ENCODE measurements at places on chromosomes 1 and 21.

GRCh38 chr1:236978740-236979139 is 25.5 kb downstream of the MT1HL1 start:
- DNase-seq: no peak

- DNase-seq: no peak
Observed at GRCh38 chr1:66271216-66271903, 262.6 kb upstream of the SGIP1 start.

GRCh38 chr1:54081306-54082270 is 28.2 kb downstream of the TCEANC2 start:
- DNase-seq: no peak

DNA sequence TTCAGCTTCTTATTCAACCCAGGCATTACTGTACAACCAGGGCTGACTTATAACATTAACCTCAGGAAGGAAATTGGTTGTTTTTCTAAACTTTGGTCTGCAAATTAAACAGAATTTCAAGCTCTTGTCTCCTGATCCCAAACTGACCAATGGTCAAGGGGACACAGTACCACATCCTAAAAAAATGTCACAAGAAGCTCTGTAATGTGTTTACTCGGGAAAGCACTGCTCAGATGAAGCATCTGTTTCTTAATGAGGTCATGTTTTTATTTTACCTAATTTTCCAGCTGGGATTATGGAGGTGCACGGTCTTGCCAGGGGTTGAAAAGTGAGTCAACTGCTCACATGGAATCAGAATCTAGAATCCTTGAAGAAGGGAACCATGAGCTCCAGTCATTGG is 18.7 kb downstream of the ADAMTS5 start:
- DNase-seq: no peak

GRCh38 chr21:46052703-46053651 is 44.9 kb upstream of the COL6A2 start:
- no peak for DNase-seq

GRCh38 chr1:155981266-155982088 is 3.1 kb upstream of the ARHGEF2 start:
- DNase-seq: no peak

DNA sequence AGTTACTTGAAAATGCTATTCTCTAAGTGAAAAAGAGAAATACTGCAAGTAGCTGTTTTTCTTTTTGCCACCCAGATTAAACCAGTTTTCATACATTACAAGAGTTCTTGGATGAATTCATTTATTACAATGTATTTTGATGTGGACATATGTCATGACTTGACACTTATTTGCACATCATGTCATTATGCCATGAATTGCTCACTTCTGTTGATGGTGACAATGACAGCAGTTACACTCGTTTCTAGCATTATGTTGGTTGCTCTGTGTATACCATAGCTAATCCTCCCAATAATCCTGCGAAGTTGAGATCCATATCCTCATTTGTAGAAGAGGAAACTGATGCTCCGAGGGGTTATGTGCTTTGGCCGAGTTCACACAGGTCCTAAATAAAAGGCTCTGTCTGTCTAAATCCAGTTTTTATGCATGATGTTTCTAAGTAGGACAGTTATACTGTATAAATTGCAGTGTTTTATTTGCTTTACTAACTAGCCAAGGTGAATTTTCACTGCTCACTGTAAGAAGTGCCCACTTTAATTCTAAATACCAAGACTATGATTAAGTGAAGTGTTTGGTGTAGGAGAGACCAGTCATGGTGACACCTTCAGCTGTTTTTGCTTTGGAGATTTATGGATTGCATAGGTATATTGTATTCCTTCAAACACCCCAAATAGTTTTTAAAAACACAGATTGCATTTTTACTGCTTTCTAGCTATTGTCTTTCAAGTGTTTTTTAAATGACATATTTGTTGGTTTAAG is 56.7 kb downstream of the PRDM2 start:
- no peak for DNase-seq

DNA sequence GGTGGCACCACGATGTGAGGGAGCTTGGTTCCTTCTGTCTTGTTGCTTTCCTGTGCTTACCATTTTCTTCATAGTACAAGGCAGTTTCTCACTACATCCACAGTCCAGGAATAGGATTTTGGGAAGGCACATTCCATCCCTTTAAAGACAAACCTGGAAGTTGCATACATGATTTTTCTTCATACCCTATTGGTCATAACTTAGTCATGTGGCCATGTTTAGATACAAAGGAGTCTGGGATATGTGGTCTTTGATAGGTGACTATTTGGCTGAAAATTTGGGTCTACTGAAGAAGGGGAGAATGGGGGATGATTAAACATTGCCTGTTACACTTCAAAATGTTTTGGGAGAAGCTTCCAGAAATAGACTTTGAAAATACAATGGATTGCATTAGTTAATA is 7.0 kb downstream of the DYRK1A start:
- DNase-seq: no peak

DNA sequence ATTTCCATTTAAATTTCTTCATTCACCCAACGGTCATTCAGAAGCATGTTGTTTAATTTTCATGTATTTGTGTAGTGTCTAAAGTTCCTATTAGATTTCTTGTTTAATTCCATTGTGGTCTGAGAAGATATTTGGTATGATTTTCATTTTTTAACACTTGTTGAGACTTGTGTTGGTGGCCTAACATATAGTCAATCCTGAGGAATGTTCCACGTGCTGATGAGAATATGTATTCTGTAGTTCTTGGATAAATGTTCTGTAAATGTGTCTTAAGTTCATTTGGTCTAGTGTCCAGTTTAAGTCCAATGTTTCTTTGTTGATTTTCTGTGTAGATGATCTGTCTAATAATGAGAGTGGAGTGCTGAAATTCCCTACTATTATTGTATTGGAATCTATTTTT is 22.7 kb upstream of the LCE5A start:
- DNase-seq: no peak

GRCh38 chr1:118291661-118292060 is 106.6 kb upstream of the SPAG17 start:
- DNase-seq: no peak

GRCh38 chr1:231134624-231135023 is 27.2 kb upstream of the TRIM67 start:
- no peak for DNase-seq

DNA sequence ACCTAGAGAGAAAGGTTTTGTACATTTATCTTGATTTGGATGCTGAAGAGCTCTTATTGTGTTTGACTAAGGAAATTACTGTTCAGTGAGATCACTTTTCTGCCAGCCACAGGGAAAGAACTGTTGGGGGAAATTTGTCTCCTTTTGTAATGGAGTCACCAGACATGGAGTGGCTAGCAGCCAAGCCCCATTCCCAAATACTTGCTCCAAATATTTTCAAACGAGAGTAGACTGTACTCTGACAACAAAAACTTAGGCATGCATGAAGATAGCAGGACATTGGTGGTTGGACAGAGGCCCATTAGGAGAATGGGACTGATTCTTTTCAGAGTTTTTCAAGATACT is 21.1 kb downstream of the IPO9 start:
- DNase-seq: no peak

GRCh38 chr21:30710499-30710898 is 8.1 kb downstream of the KRTAP21-3 start:
- no peak for DNase-seq

- no peak for DNase-seq
Observed at GRCh38 chr1:172940174-172940855, 110.4 kb downstream of the TNFSF18 start.

- no peak for DNase-seq
Observed at GRCh38 chr1:206538901-206539640, 31.7 kb downstream of the RASSF5 start.

GRCh38 chr1:61388566-61388965 is 306.2 kb downstream of the NFIA start:
- no peak for DNase-seq

GRCh38 chr1:155649676-155650075 is 38.9 kb downstream of the YY1AP1 start:
- DNase-seq: no peak

DNA sequence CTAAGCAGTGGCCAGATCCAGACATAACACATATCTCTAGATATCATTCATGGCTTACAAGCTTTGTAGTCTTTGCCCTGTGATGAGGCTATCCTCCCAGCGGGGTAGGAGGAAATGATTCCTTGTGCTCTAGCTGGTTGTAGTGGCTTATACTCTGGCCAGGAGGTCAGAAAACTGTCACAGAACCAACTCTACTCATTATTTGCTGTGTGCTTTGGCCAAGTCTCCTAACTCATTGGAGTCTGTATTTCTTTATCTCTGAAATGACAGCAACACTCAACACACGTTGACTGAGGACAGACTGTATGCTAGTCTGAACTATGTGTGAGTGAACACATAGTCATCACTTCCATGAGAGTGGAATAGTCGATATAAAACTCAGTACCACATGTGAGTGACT is 116.7 kb upstream of the F3 start:
- DNase-seq: no peak

DNA sequence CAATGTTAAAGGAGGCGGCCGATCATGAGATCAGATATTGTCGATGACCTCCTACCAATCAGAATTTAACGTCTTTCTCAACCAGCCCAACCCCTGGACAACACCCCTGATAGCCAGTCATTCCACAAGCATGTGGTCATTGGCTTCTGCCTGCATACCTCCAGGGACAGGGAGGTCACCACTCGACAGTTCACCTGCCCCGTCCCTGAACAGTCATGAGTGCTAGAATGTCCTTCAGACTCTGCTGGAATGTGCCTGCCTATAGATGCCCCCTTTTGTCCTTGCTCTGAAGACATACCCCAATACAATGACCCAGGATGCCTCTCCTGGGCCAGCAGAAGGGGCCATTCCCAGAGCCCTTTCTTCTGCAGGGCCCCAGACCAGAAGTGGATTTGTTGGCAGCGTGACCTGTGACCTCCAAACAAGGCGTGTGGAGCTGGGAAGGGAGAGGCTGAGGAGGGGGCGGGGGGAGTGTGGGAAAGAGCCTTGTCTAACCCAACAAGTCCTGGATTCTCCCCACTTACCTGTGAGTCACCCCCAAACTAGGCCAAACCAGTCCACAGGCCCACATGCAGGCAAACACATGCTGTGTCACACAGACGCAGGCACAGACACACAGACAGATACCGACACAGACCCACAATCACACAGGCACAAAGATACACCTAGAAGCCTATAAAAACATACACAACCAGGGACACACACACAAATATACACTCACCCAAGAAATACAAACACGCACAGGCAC is 2.2 kb downstream of the CRYBG2 start:
- DNase-seq: no peak

GRCh38 chr1:46583494-46583893 is 20.6 kb downstream of the MKNK1 start:
- DNase-seq: no peak

DNA sequence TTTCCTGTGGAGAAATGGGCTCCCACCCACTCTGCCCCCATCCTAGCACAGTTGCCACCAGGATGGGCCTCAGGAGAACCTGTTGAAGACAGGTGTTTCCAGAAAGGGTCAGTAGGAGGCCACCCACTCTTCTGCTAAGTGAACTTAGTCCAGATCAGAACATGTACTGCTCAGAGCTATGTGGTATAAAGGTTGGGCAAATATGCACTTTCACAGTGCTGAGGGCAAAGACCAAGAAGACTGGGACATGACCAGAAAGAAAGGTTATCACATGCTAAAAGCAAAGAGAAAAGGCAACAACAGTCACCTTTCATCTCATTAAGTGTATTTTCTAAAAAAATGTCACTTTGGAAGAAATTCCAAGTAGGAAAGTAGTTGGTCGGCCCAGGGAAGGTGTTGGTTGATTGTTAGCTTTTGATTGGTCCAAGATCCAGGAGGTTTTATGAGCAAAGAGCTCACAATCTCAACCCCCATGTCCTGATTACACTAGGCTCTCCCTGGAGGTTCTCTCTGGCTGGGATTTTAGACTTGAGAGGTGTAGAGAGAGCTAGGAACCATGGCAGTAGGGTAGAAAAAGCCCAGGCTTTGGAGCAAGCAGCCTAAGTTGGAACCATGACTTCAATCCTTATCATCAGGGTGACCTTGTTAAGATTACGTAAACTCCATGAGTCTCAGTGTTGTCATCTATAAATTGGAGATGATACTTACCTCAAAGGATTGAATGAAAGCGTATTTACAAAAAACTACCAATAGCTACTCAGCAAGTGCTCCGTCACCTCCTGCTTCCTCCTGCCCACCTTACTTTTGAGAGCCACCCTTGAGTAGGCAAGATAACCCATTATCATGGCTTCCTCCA is 102.6 kb downstream of the GLUL start:
- no peak for DNase-seq

- no peak for DNase-seq
Observed at GRCh38 chr1:167342846-167343245, 122.2 kb downstream of the POU2F1 start.

GRCh38 chr1:9128166-9128519 is 759 bp downstream of the GPR157 start:
- DNase-seq: no peak

GRCh38 chr1:183739082-183739481 is 65.8 kb upstream of the RGL1 start:
- no peak for DNase-seq

GRCh38 chr1:7940034-7940433 is 605 bp downstream of the TNFRSF9 start:
- no peak for DNase-seq

DNA sequence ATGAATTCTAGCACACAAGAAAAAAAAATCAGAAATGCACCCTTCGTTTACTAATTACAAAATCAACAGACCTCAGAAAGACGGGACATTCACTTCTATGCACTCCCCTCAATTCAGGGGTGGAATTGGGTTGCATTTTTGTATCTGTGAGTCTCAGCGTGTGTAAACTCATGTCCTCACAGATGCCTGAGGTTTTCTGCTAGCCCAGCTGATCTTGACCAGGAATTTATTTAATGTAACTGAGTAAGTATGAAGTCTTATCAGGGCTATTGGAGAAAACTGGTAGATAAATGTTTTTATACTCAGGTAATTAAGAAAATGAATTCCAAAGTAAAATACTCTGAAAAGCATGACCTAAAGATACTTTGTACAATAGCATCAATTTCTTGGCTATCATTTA is 167.7 kb downstream of the RUNX1 start:
- DNase-seq: no peak

DNA sequence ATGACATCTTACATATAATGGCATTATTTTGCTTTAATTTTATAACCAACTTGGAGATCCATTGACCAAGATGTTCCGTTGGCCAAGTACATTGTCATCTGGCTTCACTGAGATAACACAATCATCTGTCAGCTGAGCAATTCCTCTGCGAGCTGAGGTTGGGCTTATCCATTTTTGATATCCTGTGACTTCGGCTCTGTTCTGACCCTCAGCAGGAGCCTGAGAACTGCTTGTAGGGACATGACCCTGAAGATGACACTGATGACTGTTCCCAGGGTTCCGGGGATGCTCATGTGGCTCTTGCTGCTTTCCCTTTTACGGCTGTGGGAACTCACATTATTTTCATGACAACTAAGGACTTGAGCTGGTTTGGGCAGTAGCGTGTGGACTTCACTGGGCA is 51.2 kb downstream of the TLR5 start:
- no peak for DNase-seq

- DNase-seq: peak; percentile 16
Observed at GRCh38 chr1:19254416-19254815, 2.8 kb downstream of the MRTO4 start.

Measured in C1 segment of cervical spinal cord (tissue), 14 donors.